Stimulated activated CD8-positive, alpha-beta memory T cell treated with anti-CD3 and anti-CD28 coated beads, Interleukin-4, amount 100 ng/mL, for 4 hours (primary cell): ENCODE measurements at places on chromosomes 4 and X.

GRCh38 chr4:73193659-73194058, 64.9 kb downstream of the ANKRD17 start:
- no peak for DNase-seq

- DNase-seq = no peak
Measured at GRCh38 chr4:89904524-89904923, 9.9 kb downstream of the MMRN1 start.

DNA sequence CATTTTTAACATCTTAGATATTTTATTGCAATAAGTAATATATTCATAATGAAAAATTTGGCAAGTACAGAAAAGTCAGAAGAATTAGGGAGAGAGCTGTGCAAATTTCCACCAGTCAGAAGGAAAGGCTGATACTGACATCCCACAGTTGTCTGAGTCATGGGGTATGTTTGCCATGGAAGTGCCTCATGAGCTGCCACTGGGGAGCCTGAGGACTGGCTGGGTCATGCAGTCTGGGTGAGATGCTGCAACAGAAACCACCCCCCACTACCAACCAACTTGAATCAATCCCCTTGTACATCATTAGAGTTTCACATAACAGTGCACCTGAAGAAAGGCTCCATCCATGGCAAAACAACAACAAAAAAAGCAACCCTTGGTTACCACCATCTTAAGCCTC, 45.2 kb upstream of the ENPP6 start:
- no peak for DNase-seq

DNA sequence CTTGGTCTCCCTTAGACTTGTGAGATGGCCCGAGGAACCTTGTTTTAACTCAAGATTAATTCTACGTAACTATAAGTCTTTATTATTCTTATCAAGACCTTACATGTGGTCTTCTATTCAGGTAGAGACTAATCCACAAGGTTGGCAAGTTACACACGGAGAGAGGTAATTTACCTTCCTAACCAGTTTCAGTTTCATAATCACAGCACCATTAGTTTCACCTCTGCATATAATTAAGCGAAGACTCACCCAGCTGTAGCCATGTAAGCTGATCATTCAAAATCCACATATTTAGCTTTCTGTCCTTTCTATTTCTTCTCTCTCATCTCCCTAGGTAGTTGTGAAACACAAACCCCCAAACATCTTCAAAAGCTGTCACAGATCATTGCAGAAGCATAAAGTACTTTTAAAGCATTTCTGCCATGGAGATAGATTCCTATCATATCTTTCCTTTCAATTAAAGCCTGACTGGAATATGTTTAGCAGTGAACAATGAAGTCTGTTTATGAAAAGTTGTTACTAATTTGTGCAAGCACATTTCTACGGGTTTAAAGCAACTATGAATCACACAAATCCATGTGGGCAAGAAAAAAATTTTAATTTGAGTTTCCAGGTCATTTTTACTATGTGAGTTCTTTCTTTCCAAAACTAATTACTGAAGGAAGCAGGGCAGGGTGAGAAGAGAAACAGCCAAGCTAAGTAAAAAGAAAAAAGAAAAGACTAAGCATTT, 78.5 kb downstream of the BTC start:
- no peak for DNase-seq

DNA sequence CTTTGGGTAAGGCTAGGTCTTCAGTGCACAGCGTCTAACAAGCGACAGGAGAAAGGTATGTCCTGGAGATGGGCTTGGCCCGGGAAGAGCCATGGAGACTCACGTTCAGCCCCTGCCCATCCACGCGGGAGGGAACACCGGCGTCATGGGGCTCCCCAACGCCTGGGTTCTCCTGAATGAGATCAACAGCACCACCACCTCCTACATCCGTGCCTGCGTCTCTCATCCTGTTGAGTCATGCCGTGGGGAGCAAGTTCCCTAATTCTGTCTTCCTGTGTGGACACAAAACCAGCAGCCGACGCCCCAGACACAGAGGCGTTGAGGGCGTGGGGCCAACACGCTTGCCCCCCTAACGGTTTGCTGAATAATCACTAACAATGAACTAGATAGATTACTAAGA, 20.1 kb upstream of the IL3RA start:
- DNase-seq = no peak

GRCh38 chr4:76963131-76963750, 13.7 kb downstream of the SEPTIN11 start:
- no peak for DNase-seq

DNA sequence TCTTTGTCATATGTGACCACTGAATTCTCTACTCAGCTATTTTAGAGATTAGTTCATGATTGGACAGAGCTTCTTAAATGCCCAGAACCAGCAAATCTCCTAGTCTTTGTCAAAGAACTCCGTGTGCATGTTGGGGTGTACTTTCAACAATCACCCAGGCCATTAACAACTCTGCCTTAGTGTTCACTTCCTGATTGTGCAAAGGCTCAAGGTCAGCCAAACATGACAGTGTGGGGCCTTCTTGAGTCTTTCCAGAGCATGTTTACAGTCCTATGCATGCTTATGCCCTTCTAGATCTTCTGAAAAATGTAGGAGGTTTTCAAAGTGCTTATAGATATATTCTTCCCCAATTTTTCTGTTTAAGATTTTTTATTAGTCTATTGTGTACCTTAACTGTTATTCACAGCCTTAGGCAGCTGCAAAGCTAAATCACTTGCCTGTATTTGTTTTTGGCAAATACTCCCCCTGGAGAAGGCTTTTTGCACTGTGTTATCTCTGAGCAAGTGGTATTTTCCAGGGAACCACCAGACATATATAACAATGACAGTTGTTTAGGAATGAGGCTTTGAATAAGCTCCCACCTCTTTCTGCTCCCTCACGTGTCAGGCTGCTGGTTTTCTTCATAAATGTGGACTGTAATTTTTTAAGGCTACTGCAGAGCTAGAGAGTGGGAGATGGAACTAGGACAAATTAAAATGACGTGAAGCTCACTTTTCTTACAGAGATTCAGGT, 24.0 kb upstream of the DRP2 start:
- DNase-seq = no peak

DNA sequence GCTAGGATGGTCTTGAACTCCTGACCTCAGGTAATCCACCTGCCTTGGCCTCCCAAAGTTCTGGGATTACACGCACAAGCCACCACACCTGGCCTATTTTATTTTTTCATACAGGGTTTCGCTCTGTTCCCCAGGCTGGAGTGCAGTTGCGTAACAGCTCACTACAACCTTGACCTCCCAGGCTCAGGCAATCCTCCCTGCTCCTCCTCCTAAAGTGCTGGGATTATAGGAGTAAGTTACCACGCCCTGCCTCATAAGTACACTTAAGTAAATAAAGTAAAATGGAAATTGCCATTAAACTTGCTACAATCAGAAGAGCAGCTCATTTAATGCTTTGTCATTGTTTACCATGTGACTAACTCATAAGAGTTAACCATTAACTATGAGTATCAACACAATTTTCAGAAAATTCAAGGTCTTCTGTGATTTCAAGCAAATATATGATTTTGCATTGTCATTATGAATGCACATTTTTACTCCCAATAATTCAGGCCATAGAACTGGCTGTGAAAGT, 12.3 kb downstream of the UGDH start:
- no peak for DNase-seq

GRCh38 chr4:156512622-156513021, 459.0 kb downstream of the PDGFC start:
- no peak for DNase-seq
